Kidney epithelial cell (primary cell): ENCODE measurements at places on chromosomes 7 and 10. TPM values are rescaled to one million over a fixed set of nuclear protein-coding genes. Genes with fewer than 3 reads are reported as not detected.
A peak's percentile ranks its signal among the peaks of the same experiment; 100 is the strongest.

GRCh38 chr7:3461923-3462322, 160.9 kb downstream of the SDK1 start:
- DNase-seq, result no peak

DNA sequence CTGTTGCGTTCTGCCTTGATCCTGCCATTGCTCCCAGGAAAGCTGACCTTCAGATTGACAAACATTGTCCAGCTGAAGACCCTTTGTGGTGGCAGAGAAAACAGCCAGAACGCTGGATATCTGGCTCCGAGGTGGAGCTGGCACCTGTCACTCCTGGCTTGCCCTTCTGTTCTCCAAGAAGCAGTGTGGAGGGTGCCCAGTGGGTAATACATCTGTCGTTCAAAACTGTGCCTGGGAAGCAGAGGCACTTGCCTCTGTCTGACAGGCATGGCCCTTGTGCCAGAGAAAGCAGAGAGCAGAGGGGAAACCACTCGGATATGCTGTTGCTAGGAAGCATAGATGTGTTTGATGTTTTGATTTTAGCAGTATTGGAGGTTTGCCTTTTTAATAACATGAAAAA, 231.4 kb downstream of the BMPER start:
- DNase-seq, result no peak

GRCh38 chr7:30925117-30925516, 13.5 kb downstream of the AQP1 start:
- no peak for DNase-seq

- DNase-seq, result no peak
These were observed 34.6 kb downstream of the MALSU1 start for GRCh38 chr7:23333671-23334246.

- no peak for DNase-seq
These were observed 25.2 kb downstream of the HTRA1 start for GRCh38 chr10:122486406-122487080.

GRCh38 chr7:126718419-126718818, 534.3 kb downstream of the GRM8 start:
- no peak for DNase-seq

DNA sequence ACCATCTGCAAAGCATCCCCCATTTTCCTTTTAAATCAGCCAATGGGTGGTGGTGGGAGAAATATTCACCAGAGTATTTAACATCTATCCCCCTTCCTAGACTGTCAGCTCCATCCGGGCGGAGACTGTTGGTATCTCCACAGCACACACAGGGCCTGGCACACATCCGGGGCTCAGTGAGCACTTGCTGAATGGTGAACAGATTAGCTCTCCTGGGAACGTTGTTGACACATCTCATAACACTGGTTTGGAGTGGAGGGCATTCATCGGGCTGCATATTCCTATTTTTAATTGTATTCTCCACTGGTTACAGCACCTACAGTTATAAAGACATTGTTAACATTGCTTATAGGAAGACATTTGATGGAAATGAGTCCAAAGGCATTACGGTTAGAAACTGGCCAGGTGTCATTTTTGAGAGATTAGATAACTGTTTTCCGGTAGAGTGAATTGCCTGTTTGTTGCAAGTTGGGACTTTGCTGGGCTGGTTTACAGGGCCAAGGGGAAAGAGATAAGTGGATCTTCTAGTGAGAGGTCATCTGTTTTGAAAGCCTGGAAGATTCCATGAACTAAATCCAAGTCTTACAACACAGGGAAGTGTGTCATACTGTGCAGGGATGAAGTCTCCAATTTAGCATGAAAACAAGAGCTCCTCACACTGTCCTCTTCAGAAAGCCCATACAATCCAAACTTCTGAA, 101.8 kb downstream of the EGFR start:
- DNase-seq, result no peak

DNA sequence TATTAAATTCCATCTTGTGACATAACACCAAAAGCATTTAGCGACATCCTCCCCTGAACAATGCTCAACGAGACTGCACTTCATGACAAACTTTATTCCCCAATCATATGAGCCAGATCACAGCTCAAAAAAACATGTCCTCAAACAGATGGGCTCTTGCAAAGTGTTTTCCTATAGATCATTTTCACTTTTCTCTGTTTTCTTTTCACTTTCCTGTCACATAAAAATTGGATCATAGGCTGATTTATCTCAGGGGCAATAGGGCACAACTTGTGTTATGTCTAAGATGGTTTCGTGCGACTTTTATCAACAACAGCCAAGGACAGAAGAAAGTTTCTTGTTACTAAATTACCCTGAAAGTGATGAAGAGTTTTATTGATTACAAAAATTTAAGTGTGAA, 206.1 kb downstream of the WDR11 start:
- DNase-seq, result no peak

- DNase-seq, result no peak
These were observed 2.3 kb upstream of the STK32C start for GRCh38 chr10:132309879-132310591.

DNA sequence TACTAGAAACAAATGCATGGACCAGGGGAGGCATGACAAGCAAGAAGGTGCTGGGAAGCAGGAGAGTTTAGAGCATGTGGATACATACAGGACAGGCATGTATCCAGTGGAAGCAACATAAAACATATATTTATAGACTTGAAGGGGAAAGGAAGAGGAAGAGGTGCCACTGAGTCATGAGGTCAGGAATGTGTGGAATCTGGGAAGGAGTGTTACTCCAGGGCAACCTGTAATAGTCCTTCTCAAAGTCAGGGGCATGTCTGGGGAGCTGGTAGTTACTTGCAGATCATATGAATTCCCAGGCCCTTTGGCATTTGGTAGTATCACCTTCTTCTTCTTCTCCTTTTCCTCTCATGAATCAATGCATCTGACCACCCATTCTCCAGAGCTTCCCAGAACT, 246.6 kb downstream of the XPNPEP1 start:
- DNase-seq, result peak; percentile 19

- DNase-seq, result no peak
These were observed 6.1 kb upstream of the ZNF438 start for GRCh38 chr10:31037749-31038148.

DNA sequence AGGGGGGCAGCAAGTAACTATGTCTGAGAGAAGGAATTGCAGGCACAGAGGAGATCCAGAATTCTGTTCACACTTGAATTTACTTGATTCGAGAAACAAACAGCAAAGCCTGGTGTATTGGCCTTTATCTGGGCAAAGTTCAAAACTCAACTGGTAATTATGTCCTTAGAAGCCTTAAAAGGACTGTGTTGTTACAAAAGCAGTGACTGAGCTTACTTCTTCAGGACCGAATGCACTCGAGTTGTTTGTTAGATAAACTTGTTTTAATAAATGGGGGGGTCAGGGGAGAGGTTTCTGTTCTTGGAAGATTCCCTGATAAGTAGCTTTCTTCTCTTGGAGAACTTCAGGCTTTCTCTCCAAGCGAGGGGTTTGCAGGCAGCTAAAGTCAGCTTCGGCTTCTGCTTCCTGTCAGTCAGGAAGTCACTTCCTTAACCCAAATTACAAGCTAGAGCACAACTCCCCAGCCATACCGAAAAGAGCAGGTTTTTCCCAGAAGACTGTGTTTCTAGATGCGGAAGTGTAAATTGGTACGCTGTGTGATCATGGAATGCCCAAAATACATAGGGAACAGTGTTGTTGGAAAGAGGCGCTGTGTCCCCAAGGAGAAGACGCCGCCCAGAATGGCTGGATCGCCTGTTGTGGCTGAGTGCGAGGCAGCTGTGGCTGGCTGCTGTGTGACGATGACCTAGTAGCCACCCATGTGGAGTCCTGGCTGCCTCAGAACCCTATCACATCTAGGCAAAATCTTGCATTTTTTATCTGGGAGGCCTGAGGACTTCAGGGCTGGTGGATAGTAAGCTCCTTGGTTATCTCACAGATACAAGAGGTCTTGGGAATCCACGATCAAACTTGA, 110.4 kb downstream of the TCF7L2 start:
- DNase-seq, result no peak

- no peak for DNase-seq
These were observed 159.6 kb downstream of the KMT2E start for GRCh38 chr7:105173586-105173985.

- no peak for DNase-seq
These were observed 184.2 kb downstream of the WDR37 start for GRCh38 chr10:1240341-1240775.

GRCh38 chr7:133796782-133797745, 330.1 kb upstream of the LRGUK start:
- no peak for DNase-seq

GRCh38 chr7:44709945-44710596, 38.6 kb upstream of the ZMIZ2 start:
- DNase-seq, result no peak

DNA sequence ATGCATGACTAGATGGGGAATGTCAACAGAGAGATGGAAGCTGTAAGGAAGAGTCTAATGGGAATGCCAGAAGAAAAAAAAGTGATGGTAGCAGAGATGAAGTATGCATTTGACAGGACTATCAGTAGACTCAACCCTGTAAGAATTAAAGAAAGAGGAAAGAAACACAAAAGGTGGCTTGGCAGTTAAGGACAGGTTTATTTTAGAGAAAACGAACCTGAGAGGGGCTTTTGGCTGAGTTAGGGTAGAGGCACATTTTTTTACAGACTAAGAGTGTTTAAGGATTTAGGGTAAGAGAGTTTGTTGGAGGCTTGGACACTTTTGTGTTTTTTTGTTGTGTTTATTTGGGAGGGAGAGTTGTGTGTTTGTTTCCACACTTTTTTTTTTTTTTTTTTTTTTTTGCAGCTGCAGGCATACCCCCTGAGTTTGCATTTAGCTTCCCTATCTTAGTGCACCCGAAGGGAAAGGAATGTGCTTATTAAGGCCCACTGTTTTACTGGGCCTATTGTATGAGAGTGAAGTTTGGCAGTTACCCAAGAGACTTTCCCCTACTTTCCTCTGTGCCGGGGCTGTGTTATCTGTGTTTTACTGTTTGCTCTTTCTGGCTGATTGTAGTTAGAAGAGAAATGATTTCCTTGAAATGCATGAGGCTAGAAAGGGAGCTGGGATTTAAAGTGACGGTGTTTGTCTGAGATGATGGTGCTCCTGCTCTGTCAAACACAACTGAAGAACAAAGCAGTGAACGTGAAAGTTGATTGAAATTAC, 32.0 kb downstream of the NPVF start:
- no peak for DNase-seq

DNA sequence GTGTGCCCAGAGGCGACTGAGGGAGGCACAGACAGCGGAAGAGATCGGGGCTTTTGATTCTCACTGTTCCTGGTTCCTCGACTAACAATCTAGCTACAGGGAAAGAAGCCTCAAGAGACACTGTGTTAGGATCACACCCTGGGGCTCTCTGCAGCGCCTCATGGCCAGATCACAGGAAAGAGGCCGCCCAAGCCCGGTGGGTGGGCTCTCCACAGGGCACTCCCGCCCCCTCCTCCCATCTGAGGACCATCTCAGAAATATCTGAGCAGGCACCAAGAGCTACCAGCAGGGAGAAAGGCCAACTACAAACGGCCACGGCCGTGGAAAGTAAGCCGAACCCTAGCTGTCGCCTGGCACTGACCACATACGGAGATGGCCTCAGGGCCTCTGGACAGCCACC, 224.2 kb downstream of the MLLT10 start:
- DNase-seq, result no peak

DNA sequence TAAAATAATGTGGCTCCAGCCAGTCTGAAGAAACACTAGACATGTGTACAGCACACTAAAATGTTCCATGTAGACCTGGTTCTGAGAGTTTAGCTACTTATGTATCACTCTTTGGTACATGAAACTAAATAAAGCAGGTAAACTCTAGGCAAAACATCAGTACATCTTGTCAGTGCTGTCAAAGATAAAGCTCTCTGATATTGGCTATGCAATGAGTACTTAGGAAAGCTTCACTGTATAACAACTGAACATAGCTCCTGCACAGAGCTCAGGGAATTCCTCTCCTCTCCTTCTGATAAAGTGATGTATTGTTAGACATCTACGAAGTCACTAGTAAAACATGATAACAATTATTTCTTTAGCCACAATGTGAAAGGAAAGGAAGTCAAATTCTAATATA, 3.5 kb downstream of the LRRN3 start:
- DNase-seq, result no peak

DNA sequence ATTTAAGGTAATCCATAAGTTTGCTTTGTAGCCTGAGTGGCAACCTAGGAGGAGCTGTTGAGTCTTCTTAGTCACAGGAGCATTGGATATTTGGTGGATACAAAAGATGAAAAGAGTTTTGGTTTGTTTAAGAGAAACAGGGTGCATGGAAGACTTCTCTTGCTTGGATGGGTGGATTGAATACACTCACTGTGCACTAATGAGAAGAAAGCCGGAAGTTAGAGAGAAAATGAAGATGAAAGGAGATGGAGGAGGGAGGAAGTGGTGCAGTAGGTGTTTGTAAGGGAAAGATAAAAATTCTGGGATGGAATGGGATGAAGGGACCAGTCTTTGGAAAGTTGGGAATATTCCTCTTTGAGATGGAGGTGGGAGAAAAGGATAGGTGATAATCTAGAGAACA, 7.7 kb downstream of the MDFIC start:
- no peak for DNase-seq

DNA sequence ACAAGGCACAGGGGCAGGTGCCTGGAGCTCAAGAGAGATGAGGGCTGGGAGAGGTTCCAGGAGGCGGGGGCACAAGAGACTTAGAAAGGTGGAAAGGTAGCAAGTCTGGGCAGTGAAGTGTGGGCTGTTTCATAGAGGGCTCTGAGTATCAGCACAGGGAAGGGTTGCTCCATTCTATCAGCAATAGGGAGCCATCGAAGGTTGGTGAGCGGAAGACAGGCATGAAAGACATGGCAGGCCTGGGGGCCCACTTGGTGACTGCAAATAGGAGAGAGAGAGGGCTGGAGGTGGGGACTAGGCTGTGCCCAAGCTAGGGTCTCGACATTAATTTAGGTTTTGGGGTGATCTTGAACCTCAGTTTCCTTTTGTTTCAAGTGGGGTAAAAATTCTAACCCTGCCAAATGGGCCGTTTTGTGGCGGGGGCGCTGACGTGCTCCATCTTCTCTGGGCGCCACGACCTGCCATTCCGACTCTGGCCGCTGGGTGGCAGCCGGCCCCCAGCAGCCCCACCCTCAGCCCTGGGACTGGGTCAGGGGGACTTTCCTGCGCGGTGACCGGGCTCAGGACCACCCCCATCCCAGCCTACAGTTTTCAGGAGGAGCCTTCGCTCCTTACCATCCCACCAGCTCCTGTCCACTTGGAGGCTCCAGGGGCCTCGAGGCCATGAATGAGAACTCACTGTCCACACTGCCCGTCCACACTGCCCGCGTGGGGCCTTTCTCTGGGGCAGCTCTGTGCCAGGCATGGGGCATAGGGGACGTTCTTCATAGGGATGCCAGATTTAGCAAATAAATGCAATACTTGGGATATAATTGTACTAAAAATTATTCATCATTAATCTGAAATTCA, 37.2 kb upstream of the PCBD1 start:
- no peak for DNase-seq

- DNase-seq, result no peak
These were observed 486.5 kb downstream of the CALN1 start for GRCh38 chr7:71925663-71926062.

GRCh38 chr10:50857579-50857978, 27.8 kb downstream of the A1CF start:
- no peak for DNase-seq

GRCh38 chr10:75773231-75773780, 341.9 kb downstream of the LRMDA start:
- peak; percentile 71 for DNase-seq

- no peak for DNase-seq
These were observed 2.8 kb downstream of the AGAP3 start for GRCh38 chr7:151088856-151089699.

The GCK gene
- total RNA-seq, result 0.75 and 2.3 TPM in 2 replicates

The LRRTM3 gene
- not detected in 2 replicates for total RNA-seq

The DYNC1I1 gene
- total RNA-seq, result 0.08 and 0.14 TPM in 2 replicates

The CYP26A1 gene
- total RNA-seq, result 0.14 TPM in 1 of 2 replicates, not detected in the other

The SCIN gene
- 8.6 and 14.7 TPM in 2 replicates for total RNA-seq

The XRCC2 gene
- 2.1 and 3.2 TPM in 2 replicates for total RNA-seq

The ZNF485 gene
- 4.0 and 5.4 TPM in 2 replicates for total RNA-seq

The GJC3 gene
- not detected in 2 replicates for total RNA-seq

The TMEM270 gene
- total RNA-seq, result not detected in 2 replicates

The HOXA7 gene
- total RNA-seq, result 28.8 and 34.2 TPM in 2 replicates
